ENCODE measurements at places on chromosomes 7 and 10. TPM values are rescaled to one million over a fixed set of nuclear protein-coding genes. Genes with fewer than 3 reads are reported as not detected.

Gene JAZF1
- total RNA-seq = 18.5 TPM

Gene C10orf53
- not detected for total RNA-seq

Gene GHRHR
- not detected for total RNA-seq

Gene TBC1D12
- total RNA-seq = 5.2 TPM

Gene NFKB2
- 15.6 TPM for total RNA-seq

Gene UCN3
- not detected for total RNA-seq

Gene KCP
- not detected for total RNA-seq

DNA sequence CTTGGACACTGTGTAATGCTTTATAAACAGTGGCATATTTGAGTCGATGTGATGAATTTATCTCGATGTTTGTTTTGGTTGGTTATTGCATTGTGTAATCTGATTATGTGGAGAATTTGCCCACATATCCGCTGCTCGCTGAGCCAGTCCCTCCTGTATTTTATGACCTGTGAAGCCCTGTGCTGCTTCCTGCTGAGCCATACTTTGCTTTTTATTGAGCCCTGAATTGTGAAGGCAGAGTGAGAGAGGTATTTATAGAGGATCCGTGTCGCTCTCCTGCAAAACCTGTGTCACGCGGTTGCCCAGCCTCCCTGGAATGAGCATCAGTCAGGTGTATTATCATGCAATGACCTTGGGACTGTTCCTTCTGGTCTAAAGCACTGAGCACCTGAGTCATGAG, 253.7 kb downstream of the ARHGAP21 start:
- no peak for DNase-seq

DNA sequence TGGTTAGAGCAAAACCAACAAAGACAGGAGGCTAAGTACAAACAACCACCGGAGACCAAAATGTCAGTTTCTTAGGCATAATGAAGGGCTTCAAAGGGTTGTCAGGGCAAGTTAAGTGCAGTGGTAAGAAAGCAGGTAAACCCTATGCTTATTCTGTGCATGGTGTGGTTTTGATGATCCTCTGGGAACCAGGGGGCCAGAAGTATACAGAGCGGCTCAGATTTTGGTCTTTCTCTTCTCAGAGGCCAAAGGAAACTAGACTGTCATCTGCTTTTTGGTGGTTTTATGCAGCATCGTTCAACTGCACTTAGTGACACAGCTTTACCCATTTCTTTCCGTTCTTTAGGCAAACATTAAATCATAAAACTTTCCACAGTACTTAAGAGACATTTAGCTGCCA, 332.7 kb upstream of the CELF2 start:
- DNase-seq = no peak

DNA sequence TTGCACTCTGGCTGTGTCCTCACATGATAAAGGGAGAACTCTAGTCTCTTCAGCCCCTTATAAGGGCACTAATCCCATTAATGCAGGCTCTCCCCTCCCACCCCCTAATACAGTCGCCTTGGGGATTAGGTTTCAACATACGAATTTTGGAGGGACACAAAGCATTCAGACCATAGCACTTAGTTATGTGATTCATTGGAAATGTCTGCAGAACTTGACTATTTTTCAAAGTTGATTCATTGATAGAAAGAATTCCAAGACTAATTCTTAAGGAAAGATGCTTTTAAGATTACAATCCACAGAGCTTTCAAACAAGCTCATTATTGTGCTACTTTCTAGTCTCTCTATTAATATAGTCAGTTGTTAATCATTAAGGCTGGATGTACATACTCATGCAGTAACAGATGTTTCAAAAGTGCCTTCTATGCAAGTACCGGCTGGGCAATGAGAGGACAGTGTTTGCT, 85.3 kb upstream of the RPA3 start:
- no peak for DNase-seq

DNA sequence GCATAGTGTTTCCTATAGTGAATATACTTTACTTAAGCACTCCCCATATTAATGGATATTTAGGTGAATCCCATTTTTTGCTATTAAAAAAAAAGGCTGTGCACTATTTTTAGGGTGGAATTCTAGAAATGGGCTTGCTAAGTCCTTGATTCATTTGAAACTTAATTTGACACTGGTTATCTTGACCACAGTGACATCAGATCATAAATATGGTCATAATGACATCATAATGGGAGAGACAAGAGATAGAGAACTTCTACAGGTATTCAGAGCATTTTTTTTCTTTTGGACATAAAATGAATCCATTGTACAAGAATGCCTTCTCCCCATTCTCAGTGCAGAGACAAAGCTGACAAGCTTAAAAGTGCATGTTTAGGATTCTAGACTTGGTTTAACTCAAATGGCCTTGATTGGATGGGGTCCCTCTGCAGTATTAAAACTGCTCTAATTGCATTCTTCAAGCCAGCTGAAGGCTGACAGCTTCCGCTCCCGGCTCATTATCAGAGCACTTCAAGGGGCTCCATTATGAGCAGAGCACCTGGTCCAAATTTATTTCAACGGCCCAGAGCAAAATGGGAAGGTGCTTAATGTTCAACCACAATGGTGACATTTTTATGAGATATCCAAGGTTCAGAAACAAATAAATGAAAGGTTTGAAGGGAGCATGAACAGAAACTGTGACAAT, 104.8 kb downstream of the JAZF1 start:
- no peak for DNase-seq

- DNase-seq = peak; percentile 58
These were observed 17.9 kb upstream of the BAIAP2L1 start for GRCh38 chr7:98418636-98419315.

- no peak for DNase-seq
These were observed 75.9 kb downstream of the SORBS1 start for GRCh38 chr10:95485056-95485844.

GRCh38 chr7:44143646-44144250, 2.6 kb upstream of the MYL7 start:
- DNase-seq = no peak

DNA sequence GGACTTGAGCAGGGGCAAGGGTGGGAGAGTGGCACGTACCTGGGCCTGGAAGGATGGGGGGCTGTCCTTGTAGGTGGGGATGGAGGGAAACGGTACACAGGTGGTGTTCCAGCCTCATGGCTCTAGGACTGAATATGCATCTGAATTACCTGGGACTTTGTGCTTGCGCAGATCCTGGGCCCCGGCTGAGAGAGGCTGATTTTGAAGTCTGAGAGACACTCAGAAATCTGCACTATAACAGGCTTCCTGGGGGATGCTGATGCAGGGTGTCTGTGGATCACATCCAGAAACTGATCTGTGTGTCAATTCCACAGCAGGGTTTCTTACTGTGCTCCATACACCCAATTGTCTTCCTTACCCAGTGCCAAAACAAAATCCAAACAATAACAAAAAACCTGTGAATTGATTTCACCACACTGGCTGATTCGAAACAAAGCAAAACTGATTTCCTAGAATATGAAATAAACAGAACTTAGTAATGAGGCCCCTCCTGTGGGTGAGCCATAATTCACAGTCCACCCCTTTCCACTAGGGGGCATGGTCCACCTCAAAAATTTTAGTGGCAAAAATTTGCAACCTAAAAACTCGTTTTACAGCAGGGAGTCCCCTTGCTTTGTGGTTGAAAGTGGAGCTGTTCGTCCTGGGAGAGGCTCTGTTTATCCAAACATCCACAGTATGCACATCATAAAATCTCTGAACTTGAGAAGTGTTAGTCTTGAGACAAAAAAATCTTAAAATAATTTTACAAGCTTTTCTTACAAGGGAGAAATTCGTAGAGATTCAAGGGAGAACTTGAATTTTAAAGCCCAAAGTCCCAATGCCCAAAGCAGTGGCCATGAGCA, 32.0 kb upstream of the PLEKHA1 start:
- DNase-seq = peak; percentile 61

- DNase-seq = no peak
These were observed 56.9 kb downstream of the NEUROG3 start for GRCh38 chr10:69516316-69516715.

Data from right atrium auricular region (tissue), 2 donors.